ENCODE measurements at places on chromosomes 2 and 18.

- no peak for DNase-seq
Observed at GRCh38 chr2:109295070-109295780, 166.2 kb downstream of the SH3RF3 start.

- no peak for DNase-seq
Observed at GRCh38 chr18:56516789-56517188, 121.6 kb downstream of the TXNL1 start.

DNA sequence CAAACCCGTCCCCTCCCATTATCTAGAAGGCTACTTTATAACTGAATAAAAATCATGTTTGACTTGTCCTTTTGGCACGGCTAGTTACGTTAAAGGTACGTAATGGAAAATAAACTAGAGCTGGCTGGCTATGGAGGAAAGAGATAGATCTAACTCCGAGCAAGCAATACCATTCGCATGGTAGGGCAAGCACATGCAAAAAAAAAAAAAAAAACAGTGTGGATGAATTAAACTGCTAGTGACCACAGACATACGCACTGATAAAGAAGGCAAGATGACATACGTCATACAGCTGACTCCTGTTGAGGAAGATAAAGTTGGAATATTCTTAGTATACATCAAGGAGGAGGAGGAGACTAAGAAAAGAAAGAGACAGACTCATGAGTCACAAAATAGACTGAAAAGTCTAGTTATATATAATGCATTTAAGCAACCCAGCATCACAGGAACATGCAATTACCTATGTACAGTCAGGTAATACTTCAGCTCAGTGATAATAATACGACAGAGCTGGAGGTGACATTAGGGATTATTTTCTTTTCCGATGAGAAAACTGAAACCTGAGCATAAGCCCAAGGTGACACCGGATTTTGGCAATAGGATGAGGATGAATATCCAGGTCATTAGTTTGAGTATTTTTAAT lies 37.9 kb upstream of the NARS1 start:
- DNase-seq, result no peak

DNA sequence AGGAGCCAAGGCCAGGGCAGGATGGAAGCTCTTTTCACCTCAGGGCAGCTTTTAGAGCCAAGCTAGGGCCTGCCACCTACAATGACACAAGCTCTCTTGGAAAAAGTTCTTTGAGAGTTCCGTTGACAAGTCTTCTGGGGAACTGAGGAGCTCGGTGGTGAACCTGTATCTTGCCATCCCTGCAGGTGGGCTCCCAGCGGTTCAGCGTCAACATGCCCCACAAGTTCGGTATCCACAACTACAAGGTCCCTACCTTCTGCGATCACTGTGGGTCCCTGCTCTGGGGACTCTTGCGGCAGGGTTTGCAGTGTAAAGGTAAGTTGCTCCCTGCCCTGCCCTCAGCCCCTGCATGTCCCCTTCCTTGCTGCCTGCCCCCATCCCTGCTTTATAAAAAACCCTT lies 312.8 kb upstream of the EPAS1 start:
- DNase-seq, result no peak

DNA sequence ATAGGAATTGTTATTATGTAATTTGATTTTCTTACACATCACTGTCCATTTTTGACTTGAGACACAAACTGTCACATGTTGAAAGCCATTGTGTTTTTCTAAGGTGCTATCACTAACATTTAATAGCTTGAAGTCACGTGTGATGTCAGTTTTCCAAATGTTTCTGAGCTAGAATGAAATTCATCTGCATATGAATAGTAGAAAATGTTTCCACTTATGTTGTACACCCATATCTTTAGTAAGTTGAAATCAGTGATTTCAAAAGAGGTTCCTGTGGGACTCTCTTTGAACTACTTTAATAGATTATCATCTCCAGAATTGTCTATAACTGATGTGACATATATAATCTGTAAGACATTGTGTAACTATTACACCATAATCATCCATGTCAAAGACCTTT lies 27.8 kb downstream of the ABCG5 start:
- no peak for DNase-seq

DNA sequence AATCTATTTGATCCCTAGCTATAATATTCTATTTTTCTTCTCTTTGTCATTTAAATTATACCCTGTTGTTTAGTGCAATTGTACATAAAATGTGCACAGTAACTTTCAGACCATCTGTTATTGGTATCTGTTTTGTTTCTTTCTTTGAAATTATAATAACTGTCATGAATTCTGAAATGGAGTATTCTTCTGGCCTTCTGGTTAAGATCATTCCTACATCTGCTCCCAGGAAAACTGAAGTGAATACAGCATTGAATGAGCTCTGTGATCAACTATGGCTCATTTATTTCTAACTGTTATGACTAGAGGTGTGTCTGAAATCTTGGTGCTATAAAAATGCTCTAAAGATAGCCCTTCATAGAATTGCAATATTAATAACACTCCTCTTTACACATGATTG lies 788.4 kb upstream of the TMEFF2 start:
- DNase-seq, result no peak
